Liver (tissue), 10 donors: ENCODE measurements at places on chromosomes 1 and 21. TPM values are rescaled to one million over a fixed set of nuclear protein-coding genes. Genes with fewer than 3 reads are reported as not detected.

DNA sequence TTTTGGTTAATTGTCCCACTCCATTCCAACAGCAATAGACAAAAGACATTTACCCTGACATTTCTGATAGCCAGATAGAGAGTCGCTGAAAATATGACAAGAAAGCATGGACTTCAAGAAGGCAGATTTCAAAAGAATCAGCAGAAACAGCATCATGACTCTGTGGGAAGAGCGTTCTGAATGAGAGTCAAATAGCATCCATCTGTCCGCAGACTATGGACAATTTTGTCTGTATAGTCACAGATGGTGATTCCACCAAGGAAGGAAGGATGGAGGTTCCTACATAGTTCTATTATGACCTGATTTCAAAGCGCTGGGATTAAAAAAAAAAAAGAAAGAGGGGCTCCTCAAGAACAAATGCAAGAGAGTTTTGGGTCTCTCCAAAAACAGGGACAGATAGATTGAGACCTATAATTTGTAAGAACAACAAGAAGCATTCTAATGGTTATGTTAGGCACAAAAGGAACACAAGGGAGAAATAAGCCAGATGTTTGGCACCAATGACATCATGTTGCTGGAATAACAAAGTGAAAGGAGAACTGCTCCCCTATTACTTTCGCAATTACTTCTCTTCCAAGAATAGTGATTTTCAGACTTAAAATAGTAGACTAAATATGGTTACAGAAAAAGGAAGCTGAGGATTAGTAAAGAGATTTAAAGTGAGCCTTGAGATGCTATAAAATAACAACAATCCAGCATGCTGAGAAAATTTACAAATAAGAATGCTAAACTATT, 28.5 kb downstream of the NIBAN1 start:
- no peak for DNase-seq

Gene RAP1GAP
- total RNA-seq: 10.7 TPM

GRCh38 chr21:29521872-29522271, 223.2 kb downstream of the BACH1 start:
- no peak for DNase-seq

DNA sequence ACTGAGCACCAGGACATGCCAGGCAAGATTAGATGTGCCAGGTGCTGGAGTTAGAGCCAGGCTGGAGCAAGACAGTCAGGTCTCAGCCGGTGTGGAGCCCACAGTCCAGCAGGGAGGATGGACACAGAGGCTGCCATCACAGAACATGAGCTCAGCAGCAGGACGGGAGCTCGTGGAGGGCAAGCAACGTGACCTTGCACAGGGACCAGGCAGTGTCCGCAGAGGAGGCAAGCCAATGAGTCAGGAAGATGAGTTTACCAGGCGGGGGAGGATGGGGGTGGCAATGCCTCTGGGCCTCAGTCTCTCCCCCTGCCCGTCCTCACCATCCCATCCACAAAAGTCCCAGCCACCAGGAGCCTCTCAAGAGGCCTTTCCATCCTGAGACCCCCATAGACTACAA, 20.7 kb upstream of the ZC3H12A start:
- no peak for DNase-seq

GRCh38 chr1:90671741-90672140, 45.4 kb downstream of the BARHL2 start:
- DNase-seq: no peak

- DNase-seq: no peak
Measured at GRCh38 chr1:183105449-183105848, 80.6 kb upstream of the LAMC2 start.

DNA sequence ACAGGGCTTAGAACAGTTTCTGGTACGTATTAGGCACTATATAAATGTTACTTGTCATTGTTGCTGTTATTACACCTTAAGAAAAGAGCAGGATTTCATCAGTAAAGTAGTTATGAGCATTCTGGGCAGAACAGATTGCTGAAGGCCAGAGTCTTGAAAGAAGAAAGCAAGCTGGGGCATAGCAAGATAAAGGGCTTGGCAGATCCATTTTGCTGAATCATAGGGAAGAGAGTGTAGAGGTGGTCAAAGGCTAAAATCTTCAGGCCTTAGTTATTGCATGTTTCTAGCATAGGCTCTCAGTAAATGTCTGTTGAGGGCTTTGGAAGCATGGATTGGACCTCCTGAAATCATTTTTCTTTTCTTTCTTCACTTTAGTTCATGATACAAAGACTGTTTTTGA, 67.5 kb downstream of the PLA2G4A start:
- no peak for DNase-seq

DNA sequence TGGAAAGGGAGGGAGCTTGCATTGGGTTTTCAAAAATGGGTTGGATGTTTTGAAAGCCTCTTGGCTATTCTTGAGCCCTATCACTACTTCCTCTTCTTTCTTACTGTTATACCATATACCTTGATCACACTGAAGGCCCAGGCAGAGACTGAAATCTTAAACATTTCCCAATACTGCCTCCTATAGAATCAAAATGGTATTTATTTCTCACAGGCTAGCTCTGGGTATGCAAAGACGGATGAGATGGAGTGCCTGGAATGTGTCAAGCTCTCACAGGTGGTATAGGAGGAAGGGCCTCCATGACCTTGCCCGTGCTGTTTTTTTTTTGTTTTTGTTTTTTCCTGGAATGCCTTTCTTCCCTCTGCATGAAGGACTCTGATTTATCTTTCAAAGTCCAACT, 268.4 kb upstream of the USP24 start:
- DNase-seq: no peak

DNA sequence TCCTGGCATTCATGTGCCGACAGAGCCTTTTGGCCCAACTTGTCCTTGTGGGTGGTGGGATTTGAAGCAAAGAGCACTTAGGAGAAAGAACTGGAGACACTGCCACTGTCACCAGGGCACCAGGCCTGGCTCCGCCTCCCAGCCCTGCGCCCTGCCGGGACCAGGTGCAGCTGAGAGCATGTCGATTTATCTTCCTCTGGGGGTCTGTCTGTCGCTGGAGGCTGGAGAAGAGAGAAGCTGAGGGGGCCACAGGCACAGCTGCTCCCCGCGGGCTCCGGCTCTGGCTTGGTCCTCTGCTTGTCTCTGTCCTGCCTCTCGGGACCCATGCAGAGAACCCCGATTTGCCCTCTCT, 28.2 kb downstream of the PCNT start:
- no peak for DNase-seq

GRCh38 chr1:24970926-24971875, 41.1 kb upstream of the RUNX3 start:
- no peak for DNase-seq

DNA sequence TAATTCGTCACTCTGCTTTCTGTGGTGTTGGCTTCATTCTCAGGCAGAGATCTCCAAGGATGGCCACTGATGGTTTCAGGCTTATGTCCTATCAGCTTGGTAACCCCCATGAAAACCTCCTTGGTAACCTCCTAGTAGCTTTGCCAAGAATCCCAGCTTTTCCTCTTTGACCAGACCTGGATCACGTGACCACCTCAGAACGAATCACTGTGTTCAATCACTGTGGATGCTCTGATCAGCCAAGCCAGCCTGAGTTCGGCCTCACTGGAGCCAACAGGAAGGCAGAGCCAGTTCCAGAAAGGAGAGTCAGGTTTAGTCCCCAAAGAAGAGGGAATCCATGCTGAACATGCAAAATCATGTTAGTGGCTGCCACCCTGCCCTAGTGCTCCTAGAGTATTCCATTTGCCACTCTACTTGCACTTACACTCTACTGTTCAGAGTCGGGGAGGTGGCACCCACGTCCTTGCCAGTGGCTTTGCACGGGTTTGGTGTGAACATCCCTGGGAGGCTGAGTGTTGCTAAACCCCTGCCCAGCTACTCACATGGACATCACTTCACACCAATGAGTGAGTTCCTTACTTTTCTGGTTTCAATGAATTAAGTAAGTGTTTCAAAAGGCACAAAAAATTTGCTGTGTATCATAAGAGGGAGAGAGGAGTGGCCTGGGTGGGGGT, 33.5 kb upstream of the SSBP3 start:
- DNase-seq: no peak

DNA sequence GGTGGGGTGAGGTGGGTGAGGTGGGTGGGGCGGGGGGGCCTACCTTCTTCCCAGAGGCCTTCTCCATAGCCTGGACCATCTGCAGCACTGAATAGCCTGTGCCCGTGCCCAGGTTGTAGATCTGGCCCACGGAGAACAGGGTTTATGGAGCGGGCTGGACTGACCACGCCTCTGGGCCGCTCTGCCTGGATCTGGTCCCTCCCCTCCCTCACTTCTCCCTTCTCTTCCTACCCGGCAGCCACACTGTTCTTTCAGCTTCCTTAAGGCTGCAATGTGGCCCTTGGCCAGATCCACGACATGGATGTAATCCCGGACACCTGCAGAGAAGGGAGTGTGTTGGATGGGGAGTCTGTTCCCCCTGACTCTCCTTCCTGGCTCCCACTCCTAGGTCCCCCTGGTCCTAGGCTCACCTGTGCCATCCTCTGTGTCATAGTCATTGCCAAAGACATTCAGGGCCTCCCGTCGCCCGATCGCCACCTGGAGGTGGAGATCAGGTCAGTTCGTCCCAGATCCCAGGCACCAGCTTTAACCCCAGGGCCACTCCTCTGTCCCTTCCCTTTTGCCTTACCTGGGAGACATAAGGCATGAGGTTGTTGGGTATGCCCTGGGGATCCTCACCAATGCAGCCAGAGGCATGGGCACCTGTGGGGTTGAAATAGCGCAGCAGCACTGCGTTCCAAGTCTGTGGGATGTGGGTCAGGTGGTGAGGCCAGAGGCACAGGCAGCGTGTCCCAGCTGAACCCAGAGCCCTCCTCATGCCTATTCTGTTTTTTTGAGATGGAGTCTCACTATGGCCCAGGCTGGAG, 3.9 kb downstream of the GALE start:
- DNase-seq: no peak

Gene SCYL3
- 12.2 TPM for total RNA-seq

Gene CDA
- 0.42 TPM for total RNA-seq

Gene ATP1A2
- total RNA-seq: 1.5 TPM

Gene GUCA2B
- not detected for total RNA-seq

- no peak for DNase-seq
Measured at GRCh38 chr1:201269281-201269680, 14.0 kb upstream of the PKP1 start.

- no peak for DNase-seq
Measured at GRCh38 chr21:17002594-17003257, 510.1 kb upstream of the CXADR start.

DNA sequence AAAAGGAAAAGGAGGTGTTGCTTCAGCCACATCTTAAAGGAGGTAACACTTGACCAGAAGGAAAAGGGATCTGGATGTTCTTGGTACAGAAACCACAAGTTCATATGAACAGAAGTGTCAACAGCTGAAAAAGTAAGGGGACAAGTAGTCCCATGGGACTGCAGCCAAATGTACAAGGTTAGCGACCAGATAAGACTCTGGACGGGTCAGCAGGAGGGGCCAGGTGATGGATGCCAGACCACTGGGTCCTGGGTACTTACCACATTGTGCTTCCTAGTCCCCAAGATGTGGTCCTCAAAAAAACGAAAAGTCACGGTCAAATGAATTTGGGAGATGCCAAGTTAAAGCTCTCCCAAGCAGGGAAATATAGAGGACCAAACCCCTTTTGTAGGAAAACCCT, 16.6 kb upstream of the BMP8A start:
- no peak for DNase-seq

Gene C1QB
- 174 TPM for total RNA-seq

Gene C4BPA
- 1,492 TPM for total RNA-seq

Gene LCE3E
- total RNA-seq: not detected

Gene MTX1
- 19.6 TPM for total RNA-seq
